ENCODE measurements at places on chromosomes 3 and 15.

- no peak for DNase-seq
Observed at GRCh38 chr3:152243721-152244516, 24.8 kb upstream of the MBNL1 start.

GRCh38 chr3:186589856-186590579 lies 19.5 kb downstream of the DNAJB11 start:
- DNase-seq: no peak

- no peak for DNase-seq
Observed at GRCh38 chr3:33786565-33787327, 11.7 kb upstream of the PDCD6IP start.

GRCh38 chr15:57510647-57511046 lies 81.1 kb upstream of the MYZAP start:
- no peak for DNase-seq

GRCh38 chr15:33360886-33361285 lies 50.1 kb downstream of the RYR3 start:
- no peak for DNase-seq

- DNase-seq: no peak
Observed at GRCh38 chr3:173025941-173026340, 115.1 kb downstream of the SPATA16 start.

Data from GM04504 (cell line).